T-helper 2 cell (primary cell): ENCODE measurements at places on chromosomes 3 and 15.

DNA sequence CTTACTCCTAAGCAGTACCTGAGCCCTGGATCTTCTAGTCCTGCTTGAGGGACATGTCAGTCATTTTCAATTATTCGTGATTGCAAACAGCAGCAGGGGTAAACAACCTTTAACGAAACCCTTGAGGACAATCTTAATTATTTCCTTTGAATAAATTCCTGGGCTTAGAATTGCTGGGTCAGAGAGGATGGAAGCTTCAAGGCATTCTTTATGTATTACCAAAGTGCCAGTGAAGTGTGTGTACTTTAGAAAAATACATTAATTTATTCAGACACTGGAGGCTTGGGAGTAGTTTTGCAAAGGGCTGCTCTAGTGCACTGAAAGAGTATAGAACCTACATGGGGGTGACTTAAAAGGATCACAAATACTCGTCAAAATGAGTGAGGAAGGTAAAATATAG lies 280.8 kb upstream of the LRRFIP2 start:
- DNase-seq, result no peak

DNA sequence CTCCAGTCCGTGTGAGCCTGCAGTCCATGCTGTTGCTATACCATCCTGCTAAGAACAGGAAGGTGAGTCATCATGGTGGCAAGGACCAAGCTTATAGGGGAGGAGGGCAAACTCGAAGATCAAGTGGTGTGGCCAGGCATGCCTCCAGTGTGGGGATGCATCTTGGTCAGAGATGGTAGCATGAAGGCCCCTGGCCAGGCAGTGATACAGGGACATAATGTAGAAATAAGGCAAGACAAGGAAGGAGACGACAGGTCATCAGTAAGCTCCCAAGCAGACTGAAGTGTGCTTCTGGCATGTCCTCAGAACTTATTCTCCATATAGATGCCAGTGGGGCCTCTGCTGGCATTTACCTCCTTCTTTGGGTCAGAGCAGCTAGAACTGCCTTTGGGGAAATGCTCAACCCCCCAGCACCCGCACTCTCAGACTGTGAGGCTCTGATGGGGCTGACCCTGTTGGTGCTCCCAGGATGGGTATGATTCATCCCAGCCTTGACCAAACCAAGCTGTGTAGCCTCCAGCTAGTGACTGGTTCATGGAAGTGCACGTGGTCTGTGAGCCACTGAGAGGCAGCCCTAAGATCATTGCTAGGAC lies 52.5 kb upstream of the ATP2B2 start:
- DNase-seq, result no peak

GRCh38 chr3:112345681-112346080 lies 12.7 kb downstream of the CD200 start:
- no peak for DNase-seq

DNA sequence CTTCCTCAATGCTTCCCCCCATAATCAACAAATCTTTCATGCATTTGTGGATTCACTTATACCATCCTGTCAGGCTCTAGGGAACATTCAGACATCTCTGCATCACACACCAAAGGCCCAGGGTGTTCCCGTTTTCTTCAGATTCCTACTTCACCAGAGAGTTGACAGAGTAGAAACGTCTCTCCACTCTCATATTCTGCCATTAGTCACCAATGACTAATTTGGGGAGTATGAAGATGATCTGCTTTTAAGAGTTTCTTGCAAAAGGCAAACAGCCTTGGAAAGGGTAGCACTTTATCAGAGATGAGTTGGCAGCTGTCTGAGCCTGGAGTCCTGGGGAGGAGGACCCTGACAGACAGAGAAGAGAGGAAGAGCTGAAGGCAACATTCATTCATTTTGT lies 55.8 kb upstream of the DGKG start:
- DNase-seq, result no peak

DNA sequence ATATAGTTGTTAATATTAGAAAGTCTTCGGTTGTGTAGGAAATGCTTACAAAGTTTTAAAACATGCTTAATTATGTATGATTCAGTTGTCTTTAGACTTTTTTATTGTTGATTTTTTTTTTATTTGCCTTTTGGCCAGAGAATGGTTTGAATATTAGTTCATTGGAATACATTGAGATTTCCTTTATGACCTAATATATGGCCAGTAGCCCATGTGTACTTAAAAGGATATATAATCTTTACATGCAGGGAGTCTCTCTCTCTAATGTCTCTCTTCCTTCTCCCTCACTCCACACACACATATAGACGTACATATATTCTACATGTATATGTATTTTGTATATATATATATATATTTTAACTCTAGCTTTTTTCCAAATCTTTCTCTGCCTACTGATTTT lies 67.3 kb upstream of the SKIL start:
- no peak for DNase-seq

DNA sequence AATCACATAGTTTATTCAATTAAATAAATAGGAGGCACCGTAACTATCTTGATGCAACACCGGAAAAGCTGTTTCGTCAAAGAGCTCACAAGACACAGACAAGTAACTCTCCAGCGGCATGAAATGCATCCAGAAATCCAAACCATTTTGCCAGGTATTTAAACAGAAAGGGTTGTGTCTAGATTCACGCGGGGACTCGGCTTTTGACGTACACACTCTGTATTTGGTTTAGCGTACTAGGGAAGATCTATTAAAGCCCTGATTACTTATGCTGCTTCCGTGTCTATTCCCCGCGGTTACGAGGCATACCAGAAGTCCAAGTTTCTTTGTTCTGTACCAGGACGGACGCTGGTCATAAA lies 718 bp downstream of the BNIP2 start:
- DNase-seq, result no peak

GRCh38 chr3:81433675-81434074 lies 327.8 kb downstream of the GBE1 start:
- no peak for DNase-seq

DNA sequence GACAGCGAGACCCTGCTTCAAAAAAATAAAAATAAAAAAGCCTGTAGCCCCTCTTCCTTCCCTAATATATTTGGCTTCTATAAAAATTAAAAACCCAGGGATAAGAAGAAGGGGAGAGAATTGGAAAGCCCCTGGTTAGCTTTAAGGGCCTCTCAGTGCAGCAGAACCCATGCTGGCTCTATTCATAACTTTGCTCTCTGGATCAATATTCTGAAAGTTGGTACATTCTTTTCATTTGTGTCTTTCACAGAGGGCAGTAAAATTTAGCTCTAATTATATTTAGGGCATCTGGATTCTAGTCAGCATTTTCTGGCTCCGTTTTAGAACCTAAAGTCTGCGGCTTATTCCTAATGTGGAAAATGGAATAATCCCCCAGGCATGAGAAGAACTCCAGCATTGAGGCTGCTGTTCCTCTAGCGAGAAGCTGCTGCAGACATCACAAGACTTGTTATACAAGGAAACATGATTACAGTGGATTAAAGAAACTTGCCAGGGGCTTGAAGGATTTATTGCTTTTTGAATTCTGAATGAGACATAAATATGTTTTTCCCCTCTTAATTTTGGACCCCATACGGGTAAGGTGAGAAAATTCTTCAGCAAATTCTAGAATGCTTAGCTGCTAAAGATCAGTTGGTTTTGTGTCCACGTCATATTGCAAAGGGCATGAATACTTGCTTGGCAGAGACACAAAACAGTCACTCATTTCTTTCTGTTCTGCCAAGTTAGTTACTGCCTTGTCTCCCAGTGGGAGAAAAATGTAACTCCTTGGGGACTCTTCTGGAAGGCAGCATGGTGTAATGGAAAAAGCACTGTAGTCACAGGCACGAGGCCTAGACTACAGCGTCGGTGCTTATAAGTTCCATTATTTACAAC lies 177.7 kb downstream of the VGLL4 start:
- no peak for DNase-seq

DNA sequence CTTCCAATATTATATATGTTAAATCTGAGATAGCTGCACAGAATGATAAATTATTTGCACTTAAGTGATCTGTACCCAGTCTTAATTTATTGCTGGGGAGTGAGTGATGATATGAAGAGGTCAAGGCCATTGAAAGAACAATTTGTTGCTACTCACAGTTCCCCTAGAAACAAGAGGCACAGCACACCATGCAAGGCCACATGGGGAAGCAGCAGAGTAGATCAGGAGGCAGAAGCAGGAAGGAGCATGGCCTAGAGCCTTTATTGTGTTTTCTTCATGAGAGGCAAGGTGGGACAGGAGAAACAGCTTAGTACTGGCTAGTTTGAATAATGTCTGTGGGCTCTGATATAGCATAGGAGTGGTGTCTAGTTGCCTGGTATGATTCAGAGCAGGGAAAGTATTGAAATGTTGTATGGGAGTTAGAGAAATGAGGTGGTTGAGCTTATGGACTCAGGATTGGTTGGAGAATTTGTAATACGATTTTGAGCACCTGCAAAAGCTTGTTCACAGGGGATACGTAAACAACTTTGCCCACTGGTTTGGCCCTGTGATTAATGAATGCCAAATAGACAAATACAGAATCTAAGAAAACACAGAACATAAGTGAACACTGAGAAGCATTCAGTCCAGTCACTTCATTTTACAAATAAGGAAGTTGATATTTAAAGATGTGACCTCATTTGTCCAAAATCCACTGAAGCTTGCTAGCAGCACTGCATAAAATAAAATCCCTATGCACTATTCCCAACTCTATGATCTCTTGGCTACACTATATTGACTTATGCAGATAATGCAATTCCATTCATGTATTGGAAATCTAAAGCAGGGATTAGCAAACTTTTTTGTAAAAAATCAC lies 71.7 kb downstream of the TMCO5A start:
- no peak for DNase-seq

- no peak for DNase-seq
These were observed 17.4 kb downstream of the CCDC12 start for GRCh38 chr3:46959161-46959511.

DNA sequence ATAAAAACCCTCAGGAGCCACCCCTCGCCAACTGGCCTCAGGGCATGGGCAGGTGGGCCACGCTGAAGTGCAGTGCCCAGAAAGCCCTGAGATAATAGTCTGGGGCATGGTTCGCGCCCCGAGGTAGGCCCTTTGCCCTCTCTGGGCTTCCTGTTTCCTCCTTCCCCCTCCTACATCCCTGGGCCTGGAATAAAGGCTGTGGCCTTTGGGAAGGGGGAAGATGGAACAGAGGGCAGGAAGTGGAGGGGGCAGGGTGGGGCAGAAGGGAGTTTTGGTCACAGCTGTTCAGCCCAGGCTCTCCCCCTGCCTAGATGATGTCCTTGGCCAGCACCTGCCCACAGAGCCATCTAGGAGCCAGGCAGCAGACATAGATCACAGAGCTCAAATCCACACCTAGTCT lies 11.3 kb downstream of the CSRNP1 start:
- DNase-seq, result no peak

- no peak for DNase-seq
These were observed 238.9 kb downstream of the CADPS start for GRCh38 chr3:62636235-62636826.

GRCh38 chr3:189188466-189188865 lies 16.7 kb downstream of the TPRG1 start:
- no peak for DNase-seq

DNA sequence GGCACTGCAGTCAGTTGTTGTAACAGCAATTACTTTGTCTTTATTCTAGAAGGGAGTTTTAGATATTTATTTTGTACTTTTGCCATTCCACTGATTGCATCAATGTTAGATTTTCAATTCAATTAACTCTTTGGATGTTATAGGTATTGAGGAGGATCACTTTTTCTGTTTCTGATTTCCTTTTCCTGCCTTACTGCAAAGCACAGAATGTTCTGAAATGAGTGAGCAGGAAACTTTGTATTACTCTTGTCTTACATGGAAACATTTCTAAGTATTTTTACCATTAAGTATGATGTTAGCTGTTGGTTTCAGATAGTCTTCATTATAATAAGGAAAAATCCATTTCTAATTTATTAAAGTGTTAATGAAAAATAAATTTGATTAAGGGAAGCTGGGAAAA lies 80.5 kb downstream of the OSBPL10 start:
- DNase-seq, result no peak

DNA sequence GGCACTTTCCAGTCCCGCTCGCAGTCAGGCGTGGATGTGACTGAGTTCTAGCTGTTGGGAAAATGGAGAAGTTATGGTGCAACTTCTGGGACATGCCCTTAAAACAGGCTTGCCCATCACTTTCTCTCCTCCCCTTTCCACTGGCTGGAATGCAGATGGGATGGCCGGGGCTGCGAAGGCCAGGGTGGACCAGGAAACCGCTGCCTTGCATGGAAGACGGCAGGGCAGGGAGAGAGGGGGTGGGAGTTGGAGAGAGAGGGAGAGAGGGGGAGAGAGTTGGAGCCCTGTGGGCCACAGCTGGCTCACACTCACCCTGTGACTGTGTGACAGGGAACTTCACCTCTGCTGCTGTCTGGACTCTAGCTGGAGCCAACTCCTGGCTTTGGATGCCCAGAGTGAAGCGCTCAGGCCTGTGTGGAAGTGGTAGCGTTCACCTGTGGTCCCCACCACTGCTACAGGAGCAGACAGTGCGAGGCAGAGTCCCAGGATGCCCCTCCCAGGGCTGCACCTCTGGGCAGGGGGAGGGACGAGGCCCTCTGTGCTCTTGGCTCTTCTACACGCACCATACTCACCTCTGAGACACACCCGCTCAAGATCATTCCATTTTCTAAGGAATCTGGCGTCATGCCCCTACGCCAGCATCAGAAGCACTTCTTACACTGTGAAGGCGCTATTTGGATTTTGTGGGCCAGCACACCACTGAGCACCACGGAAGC lies 36.6 kb downstream of the KLHL25 start:
- DNase-seq, result no peak

GRCh38 chr15:37375519-37375918 lies 275.2 kb upstream of the MEIS2 start:
- DNase-seq, result no peak

GRCh38 chr15:88650556-88650955 lies 11.7 kb downstream of the ISG20 start:
- no peak for DNase-seq

GRCh38 chr15:53522991-53523390 lies 236.5 kb downstream of the WDR72 start:
- DNase-seq, result no peak

- no peak for DNase-seq
These were observed 30.7 kb downstream of the MESD start for GRCh38 chr15:80958818-80959495.

GRCh38 chr15:70234256-70234905 lies 136.7 kb upstream of the TLE3 start:
- DNase-seq, result no peak
